ENCODE measurements at places on chromosomes 5 and 9.

GRCh38 chr9:91795598-91796241 lies 154.3 kb downstream of the ROR2 start:
- DNase-seq = no peak

- DNase-seq = peak; percentile 54
Observed at GRCh38 chr5:149471406-149472183, 79.6 kb downstream of the CSNK1A1 start.

GRCh38 chr9:12759761-12760160 lies 15.1 kb upstream of the LURAP1L start:
- DNase-seq = no peak

- DNase-seq = peak; percentile 99
Observed at GRCh38 chr5:10601246-10602030, 37.6 kb downstream of the ANKRD33B start.

GRCh38 chr9:131627648-131628458 lies 82.5 kb downstream of the PRRT1B start:
- DNase-seq = no peak

DNA sequence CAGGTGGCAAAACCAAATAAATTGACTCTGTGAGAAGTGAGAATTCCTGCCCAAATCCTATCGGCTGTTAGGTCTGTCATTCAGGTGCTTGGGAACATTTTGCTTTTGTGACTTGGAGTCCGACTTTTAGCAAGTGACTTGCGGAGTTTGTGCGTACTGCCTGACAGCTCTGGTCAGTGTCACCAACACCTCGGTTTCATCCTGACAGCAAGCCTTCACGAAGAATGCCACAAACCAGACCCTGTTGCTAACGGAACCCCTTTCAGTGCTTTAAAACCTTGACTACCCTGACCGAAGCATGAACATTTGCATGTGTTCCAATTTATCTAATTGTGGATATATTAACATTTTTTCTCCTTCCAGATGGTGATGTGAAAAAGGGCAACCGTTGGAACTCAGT lies 26.5 kb downstream of the LIX1 start:
- no peak for DNase-seq

GRCh38 chr9:4573176-4573575 lies 82.9 kb downstream of the SLC1A1 start:
- DNase-seq = no peak

- no peak for DNase-seq
Observed at GRCh38 chr9:118992813-118993794, 376.1 kb downstream of the BRINP1 start.

GRCh38 chr9:80649496-80649895 lies 1039.9 kb downstream of the TLE1 start:
- no peak for DNase-seq

GRCh38 chr9:36315283-36315682 lies 57.0 kb upstream of the GNE start:
- DNase-seq = no peak

- DNase-seq = no peak
Observed at GRCh38 chr5:17216974-17217492, 398 bp upstream of the BASP1 start.

- peak; percentile 54 for DNase-seq
Observed at GRCh38 chr9:110257097-110257841, 962 bp upstream of the TXN start.

GRCh38 chr5:126373375-126374108 lies 49.7 kb upstream of the GRAMD2B start:
- DNase-seq = no peak

DNA sequence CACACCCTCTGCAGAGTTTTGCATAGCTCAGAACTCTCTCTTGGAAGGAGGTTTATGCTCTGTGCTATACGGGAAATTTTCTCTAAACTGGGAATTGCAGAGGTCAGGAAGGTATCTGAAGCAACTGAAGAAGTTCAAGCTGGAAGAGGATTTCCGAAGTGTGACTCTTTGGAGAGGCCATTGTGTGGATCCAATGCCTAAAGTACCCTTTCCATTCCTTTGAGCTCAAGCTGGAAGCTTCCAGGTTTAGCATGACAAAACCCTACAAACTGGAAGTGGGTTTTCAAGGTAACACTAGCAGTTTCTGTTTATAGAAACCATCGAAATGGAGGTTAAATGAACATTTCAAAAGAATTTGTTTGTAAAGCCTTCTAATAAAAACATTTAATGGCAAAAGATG lies 187.1 kb downstream of the CFAP90 start:
- DNase-seq = no peak

- no peak for DNase-seq
Observed at GRCh38 chr9:136751244-136751643, 2.9 kb upstream of the LCN6 start.

- no peak for DNase-seq
Observed at GRCh38 chr9:1530696-1531095, 480.5 kb downstream of the DMRT2 start.

- no peak for DNase-seq
Observed at GRCh38 chr9:78573205-78573604, 276.3 kb downstream of the PSAT1 start.

DNA sequence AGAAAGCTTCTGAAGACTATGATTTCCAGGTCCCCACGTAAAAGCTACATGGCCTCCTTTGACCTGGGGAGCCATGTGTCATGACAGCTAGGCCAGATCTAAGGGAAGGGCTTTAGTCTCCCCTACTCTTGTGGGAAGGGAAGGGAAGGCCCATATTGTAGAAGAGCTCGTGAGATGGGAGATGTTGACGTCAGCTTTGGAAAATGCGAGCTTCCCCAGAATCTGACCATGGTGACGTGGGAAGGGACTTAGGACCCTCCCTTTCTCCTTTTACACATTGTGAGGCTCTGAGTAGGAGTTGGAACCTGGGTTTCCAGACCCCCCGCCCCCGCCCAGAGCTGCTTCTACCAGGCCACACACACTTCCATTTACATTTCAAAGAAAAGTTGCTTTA lies 165.5 kb downstream of the SYK start:
- DNase-seq = no peak

- no peak for DNase-seq
Observed at GRCh38 chr5:36570301-36571095, 35.9 kb upstream of the SLC1A3 start.

- no peak for DNase-seq
Observed at GRCh38 chr5:35248843-35249780, 18.8 kb upstream of the PRLR start.

DNA sequence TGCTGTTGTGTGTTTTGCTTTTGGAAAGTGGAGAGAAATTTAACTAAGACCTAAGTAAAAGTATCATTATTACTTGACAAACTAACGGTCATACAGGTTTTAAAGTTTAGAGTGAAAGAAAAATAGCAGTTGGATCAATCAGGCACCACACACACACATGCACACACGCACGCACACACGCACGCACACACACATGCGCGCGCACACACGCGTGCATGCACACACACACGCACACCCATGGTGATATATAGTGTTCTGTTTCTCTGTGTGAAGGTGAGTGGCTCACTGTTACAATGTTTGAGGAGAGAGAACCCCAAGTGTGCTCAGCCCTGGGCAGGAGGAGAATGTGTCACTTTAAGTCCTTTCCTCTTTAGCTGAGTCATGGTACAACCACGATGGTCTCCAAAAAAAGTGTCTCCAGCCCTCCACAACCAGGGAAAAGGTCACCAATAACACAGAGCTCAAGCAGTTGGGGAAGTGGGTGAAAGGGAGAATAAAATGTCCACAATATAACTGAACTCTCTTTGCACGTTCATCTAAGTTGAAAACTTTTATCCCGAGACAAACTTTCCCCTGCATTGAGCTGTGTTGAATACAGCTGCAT lies 3.2 kb downstream of the ZNF366 start:
- peak; percentile 51 for DNase-seq

- no peak for DNase-seq
Observed at GRCh38 chr9:131543141-131543540, 2.2 kb upstream of the PRRT1B start.

DNA sequence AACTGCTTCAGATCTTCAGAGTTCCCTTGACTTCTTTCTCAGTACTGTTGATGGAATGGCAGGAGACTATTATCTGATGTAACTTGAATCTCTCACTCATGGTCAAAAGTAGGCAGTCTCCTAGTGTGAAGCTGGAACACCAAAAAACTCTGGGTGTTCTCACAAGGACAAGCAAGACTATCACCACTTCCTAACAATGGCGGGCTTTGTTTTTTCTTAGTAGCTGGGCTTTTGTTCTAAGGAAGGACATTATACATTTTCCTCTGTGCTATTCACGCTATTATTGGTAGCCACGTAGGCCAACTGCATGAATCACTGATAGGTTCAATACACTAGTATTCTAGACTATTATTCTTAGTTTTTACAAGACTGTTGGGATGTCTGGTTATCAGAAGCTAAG lies 67.7 kb upstream of the ATG10 start:
- no peak for DNase-seq

- no peak for DNase-seq
Observed at GRCh38 chr5:160290751-160291150, 21.6 kb downstream of the CCNJL start.

- no peak for DNase-seq
Observed at GRCh38 chr5:107254214-107254901, 416.4 kb downstream of the EFNA5 start.

DNA sequence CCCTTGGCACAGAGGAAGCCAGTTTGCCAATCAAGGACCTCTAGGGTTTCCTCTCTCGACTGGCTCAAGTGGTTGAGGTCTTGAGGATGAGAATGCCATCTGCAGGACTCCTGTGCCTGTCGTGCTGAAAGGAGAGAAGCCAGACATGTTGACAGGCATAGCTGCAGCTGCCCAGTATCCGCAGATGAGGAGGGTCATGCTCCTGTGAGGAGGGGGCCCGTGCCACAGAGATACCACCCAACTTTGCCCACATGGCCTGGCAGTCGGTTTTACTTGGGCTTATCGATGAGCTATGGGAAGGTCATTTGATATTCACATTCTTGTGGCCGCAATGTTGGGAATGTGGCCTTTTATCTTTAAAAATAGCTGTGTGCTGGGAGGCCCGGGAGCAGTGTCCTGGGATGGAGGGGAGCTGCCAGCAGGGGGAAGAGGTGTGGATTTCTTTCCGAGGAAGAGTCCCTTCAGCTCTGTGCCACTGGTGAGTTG lies 17.4 kb downstream of the FRMPD1 start:
- DNase-seq = no peak

GRCh38 chr9:126788634-126789349 lies 16.0 kb upstream of the ZBTB43 start:
- DNase-seq = peak; percentile 37

DNA sequence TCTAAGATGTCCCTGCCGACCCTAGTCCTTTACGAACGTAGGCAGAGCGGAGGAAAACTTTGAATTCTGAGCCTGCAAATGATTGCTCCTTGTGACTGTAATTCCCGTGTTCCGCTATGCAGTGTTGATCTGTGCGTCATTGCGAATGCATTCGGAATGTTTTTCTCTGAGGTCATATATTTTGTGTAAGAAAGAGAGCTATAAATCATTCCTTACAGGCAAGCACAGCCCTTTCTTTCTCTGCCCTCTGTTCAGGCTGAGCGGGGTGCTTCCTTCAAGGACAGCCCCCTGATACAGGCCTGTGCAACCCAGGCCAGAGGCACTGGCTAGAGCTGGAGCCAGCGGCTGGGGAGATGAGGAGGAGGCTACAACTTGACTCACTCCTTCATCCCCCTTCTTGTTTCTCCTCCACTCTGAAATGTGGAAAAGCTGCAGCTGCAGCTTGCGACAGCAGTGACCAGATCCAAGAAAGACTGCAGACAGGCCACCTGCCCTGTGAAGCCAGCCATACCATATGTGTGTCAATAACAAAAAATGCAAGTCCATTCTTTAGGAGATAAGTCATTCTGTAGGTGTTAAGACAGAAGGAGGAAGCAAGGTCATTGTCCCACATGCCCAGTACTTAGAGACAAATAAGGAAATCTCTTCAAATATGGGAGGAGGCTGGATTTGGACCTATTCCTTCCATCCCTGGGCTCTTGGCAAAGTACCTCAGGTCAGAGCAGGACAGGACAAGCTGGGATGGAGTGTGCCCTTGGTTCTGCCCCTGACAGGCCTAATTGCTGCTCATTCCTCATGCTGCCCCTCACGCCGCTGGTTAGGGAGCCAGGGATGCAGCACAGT lies 345.7 kb upstream of the WWC1 start:
- DNase-seq = peak; percentile 10

DNA sequence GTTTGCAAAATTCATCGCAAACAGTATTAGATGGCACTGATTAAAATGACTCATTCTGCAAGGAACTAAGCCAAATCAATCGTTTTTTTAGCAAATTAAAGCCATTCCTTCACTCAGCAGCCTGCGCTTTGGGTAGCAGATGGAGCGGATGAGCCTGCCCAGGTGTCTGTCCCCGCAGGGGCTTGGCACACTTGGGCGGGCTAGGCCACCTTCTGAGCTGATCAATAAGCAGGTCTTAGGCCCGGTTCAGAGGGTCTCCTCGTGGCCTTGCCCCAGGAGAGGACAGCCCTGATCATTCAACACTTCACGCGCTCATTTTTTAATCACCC lies 78.0 kb upstream of the FCN1 start:
- no peak for DNase-seq

DNA sequence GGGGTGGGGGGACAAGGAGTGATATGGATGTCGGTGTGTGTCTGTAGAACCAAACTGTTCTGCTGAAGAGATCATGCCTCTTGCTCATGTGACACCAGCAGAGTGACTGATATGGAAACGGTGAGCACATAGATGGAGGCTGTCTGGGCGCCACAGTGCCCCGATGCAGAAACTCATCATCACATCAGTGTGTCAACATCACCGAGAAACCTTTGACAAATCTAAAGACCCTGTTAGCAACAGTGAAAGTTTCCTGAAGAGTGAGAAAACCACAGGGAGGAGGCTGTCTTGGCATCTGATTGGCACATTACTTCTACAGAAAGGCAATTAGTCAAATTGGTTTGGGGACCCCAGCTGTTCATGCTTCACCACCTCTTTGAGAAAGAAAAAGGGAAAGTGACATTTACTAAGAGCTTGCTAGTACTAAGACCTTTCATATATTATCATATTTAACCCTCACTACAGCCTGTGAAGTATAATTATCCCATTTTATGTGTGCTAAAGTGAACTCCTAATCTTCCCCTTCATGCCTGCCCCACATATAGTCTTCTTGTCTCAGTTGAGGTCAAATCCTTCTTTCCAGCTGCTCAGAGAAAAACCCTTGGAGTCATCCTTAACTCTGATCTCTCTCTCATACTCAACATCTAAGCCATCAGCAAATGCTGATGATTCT lies 25.6 kb downstream of the CSF2 start:
- no peak for DNase-seq

DNA sequence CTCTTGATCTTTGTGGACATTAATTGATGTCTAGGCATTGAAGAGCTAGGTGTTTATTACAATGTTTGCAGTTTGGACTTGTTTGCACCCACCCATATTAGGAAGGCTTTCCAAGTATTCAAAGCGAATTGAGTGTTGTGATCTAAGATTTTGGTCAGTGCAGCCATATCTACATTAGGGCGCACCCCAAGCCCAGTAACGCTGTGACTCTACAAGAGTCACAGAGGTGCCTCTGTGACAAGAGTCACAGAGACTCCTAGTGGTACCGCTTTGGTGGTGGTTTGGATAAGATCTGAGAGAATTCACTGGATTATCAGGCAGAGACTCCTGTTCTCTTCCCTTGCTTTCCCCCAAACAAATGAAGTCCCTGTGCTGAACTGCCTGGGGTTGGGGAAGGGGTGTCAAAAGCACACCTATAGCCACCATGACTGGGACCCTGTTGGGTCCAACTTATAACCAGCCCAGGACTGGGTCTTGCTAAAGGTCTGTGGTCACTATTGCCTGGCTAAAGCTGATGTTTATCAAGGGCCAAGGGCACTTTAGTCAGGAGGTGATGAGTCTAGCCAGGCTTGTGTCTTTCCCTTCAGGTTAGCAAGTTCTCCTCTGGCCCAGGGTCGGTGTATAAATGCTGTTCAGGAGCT lies 114.1 kb upstream of the RIOK2 start:
- DNase-seq = peak; percentile 51

Measured in PC-9 (cell line).